ENCODE measurements at places on chromosomes 7 and 10.

DNA sequence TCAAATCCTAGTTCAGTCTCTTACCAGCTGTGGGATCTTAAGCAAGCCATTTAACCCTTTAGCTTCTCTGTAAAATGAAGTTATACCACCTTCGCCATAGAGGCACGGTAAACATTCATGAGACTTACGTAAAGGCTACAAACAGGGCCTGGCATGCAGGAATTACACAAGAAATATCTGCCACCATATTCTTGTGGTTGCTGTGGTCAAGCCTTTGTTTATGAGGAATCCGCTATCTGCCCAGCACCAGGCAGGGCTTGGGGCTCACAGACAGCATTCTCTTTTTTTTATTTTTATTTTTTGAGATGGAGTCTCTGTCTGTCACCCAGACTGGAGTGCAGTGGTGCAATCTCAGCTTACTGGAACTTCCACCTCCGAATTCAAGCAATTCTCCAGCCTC lies 9.9 kb downstream of the AIFM2 start:
- DNase-seq = no peak

- DNase-seq = no peak
Measured at GRCh38 chr7:4699841-4700240, 17.7 kb downstream of the FOXK1 start.

GRCh38 chr10:126225672-126226008 lies 162.6 kb downstream of the ADAM12 start:
- DNase-seq = no peak

DNA sequence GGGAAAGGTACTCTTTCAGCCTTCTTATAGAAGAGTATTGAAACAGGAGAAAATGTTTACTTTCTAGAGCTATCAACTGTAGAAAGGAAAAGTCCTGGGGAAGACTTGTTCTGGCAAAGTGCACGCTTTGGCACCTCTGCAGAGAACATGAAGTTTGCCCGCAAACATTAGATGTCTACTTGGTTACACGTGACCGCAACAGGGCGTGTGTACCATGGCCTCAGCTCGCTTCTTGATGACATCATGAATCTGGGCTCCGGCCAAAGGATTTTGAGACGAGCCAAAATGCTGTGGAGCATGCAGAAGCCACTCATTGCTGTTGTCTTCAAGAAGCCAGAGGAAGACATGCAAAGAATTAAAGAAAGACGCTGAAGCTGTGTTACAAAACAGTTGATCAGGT lies 8.6 kb upstream of the TAS2R60 start:
- no peak for DNase-seq

GRCh38 chr10:120039826-120040225 lies 147.3 kb downstream of the SEC23IP start:
- DNase-seq = no peak

DNA sequence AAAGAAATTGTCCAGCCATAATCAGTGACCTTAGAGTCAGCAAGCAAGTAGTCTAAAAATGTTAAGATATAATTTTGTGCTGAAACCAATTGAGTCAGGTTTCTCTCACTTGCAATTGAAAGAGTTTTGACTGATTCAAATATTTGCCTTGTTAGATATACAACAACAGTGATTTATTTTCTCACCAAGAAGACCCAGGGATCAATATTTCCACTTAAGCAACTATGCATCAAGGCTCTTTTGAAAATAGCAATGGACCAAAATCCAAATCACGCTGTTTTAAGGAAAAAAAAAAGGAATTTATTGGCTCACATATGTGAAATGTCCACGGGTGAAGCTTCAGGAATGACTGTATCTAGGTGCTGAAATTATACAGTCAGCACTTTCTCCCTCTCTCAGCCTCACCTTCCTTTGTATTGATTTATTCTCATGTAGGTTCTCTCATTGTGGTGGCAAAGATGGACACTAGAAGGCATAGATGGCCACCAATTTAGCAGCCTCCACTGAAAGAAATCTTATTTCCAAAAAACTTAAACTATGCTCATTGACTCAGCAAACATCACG lies 9.7 kb upstream of the FKBP9 start:
- no peak for DNase-seq

- DNase-seq = no peak
Measured at GRCh38 chr10:100436255-100436654, 26.6 kb upstream of the WNT8B start.

DNA sequence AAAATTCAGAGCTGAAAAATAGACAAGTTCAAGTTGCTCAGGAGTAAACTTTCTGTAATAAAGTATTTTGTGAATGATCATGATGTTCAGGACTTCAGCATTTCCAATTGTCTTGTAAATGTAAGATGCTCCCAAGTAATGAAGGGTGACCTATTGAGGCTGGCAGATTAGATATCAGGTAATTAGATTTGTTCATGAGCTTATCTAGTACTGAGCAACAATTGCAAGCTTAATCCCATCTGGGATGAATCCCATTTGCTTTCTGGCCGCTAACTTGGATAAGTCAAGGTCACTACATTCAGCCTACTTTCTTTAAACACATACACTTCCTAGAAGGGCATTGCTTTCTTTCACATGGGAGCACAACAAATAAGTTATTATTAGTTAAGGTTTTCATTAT lies 82.4 kb upstream of the ITGB1 start:
- DNase-seq = no peak

GRCh38 chr7:155774947-155775346 lies 37.3 kb downstream of the SHH start:
- no peak for DNase-seq

GRCh38 chr10:71836596-71836974 lies 14.5 kb downstream of the PSAP start:
- no peak for DNase-seq

DNA sequence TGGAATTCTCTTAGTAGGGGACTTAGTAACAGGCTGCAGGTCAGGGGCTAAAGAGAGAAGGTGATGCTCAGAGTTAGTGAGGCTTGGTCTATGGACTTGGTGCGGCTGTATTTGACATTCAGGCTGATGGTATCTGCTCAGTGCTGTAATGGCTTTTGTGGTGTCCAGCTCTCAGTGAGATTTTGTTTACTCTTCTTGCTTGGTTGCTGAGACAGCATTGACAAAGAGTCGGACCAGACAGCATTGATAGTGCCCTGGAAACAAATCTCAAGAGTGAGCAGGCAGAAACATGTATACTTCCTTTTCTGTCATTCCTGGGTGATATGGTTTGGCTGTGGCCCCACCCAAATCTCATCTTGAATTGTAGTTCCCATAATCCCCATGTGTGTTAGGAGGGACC lies 202.0 kb downstream of the STK31 start:
- no peak for DNase-seq

- no peak for DNase-seq
Measured at GRCh38 chr7:112069879-112070321, 136.3 kb downstream of the DOCK4 start.

DNA sequence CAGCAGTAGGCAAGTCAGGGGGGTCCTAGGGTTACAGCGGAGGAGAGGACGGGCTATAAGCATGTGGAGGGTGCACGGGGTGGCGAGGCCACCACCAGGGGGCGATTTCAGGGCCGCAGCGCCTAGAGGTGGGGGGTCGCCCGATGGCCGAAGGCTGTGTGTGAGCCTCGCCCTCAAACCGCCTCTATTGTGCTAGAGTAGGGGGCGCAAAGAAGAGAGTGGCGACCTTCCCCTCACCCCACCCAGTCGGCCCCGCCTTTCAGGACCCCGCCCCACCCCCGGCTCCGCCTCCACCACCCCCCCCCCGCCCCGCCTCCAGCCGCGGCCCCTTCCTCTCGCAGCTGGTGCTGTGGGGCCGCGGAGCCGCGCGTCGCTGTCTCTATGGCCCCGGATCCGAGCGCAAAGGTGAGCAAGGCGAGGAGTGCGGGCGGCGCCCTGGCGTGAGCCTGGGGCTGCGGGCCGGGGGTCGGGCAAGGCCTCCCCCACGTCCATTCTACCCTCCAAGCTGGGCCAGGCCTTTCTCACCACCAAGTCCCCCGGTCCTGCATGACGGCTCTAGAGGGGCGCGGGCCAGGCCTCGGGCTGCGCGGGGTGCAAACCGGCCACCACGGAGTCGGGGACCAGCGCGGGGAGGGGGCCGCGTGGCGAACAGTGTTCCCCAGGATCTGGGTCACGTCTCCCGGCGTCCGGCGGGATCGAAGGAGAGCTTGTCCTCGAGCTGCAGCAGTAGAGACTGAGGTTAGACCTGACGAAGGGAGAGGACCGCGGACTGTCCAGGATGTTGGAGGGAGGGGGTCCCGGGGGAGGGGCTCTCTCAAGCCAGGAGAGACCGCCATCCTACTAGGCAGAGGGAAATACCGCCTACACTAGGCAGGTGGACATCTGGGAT lies at the start of gene SEMA4G:
TSS of gene SEMA4G (plus strand) at position 318 of the 889 bp plus-strand sequence. CDS start 3,409 bp downstream, outside the sequence.
- DNase-seq = peak; percentile 46

DNA sequence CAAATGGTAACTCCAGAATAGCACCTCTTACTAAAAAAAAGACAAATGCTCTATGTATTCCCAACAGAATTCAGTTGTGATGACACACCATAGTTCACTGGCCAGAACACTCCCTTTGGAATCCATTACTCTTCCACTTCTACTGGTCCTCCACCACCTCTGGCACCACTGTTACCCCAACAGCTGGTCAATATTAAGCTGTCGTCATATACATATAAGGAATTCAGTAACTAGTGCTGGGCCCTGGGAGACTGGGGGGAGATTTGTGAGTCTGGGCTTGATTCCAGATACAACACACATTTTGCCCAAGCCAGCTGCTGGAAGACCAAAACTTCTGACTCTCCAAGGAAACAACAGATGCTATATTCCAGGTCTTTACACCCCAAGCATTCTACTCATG lies 26.0 kb upstream of the ITGA8 start:
- no peak for DNase-seq

DNA sequence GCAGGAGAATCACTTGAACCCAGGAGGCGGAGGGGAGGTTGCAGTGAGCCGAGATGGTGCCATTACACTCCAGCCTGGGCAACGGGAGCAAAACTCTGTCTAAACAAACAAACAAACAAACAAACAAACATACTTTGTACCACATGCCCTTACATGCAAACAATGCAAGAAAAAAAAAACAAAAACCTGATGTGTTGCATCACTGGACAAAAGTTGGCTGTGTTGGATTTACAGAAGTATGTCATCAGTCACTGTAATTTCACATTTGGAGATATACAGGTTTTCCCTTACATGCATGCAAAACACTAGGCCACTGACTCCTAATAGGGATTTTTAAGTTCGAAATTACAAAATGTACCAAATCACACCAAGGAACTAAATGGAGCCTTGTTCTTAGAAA lies 138.5 kb downstream of the SRPK2 start:
- DNase-seq = no peak

GRCh38 chr10:11440250-11441150 lies 170.9 kb downstream of the USP6NL start:
- DNase-seq = no peak

GRCh38 chr7:6299774-6300173 lies 27.4 kb upstream of the CYTH3 start:
- no peak for DNase-seq

- DNase-seq = no peak
Measured at GRCh38 chr10:75825235-75825634, 393.8 kb downstream of the LRMDA start.

DNA sequence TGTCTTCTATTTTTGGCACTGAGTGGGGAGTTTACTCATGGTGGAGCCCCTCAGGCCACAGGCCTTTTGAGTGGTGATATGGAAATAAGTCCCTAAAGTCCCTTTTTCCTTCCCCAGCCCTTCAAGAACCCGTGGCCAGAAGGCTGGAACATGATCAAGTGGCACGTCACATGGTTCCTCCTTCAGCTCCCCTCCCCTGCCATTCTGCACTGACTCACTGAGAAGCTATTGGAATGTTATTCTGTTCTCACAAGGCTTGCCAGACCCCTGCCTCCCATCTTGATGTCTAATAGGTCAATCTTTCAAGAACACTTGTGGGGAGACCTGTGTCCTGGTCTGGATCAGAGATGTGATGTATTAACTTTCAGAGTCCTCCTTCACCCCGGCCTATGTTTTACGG lies 279.8 kb downstream of the SEC23IP start:
- DNase-seq = no peak

- DNase-seq = peak; percentile 82
Measured at GRCh38 chr10:45373003-45373575, 927 bp upstream of the ALOX5 start.

DNA sequence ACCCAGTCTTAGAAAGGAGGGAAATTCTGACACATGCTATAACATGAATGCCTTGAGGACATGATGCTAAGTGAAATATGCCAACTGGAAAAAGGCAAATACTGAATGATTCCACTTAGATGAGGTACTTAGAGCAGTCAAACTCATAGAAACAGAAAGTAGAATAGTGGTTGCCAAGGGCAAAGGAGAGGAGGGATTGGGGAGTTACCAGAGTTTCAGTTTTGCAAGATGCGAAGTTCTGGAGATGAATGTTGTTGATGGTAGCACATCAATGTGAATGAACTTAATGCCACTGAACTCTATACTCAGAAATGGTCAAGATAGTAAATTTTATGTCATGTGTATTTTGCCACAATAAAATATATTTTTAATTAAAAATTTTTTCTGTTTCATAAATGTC lies 38.9 kb downstream of the DRGX start:
- DNase-seq = no peak

DNA sequence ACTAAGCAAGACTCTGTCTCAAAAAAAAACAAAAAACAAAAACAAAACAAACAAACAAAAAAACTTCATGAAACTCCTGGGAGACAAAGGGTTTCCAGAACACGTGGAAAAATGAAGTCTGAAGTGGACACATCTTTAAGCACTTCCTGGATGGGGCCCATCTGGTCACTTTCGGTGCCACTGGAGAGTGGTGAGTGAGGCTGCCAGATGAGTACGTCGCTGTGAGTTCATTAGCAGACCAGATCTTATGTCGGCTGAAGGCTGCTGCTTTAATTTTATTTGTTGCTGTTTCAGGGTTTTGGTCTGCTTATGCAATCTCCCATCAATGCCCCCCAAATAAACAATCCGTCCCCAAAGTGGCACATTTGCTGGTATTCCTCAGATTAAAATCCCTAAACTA lies 64.4 kb downstream of the NPTX2 start:
- DNase-seq = no peak

DNA sequence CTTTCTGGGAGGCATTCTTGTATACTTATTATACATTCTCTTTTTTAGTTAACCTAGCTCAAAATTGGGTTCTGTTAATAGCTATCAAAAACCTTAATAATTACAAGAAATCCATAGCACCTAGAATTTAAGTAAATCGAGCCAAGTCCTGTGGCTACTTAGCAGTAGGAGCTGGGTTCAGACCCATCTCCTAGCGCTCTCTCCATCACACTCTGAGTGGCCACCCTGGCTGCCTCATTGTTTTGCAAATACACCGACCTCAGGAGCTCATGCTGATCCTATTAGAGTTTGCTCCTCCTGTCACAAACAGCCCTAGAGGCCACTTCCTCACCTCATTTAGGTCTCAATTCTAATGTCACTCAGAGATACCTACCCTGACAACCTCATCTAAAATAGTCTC lies 46.2 kb upstream of the OSBPL3 start:
- no peak for DNase-seq

Data from GM06990 (cell line).